Urinary bladder (tissue), 4 donors: ENCODE measurements at places on chromosomes 12 and 14. TPM values are rescaled to one million over a fixed set of nuclear protein-coding genes. Genes with fewer than 3 reads are reported as not detected.

GRCh38 chr14:29905543-29905942 lies 22.1 kb downstream of the PRKD1 start:
- no peak for DNase-seq

- no peak for DNase-seq
Observed at GRCh38 chr12:88574278-88574677, 6.0 kb downstream of the KITLG start.

- DNase-seq: no peak
Observed at GRCh38 chr12:53586745-53587144, 39.4 kb downstream of the ATF7 start.

The KCNA1 gene
- 5.9 TPM for total RNA-seq

- DNase-seq: no peak
Observed at GRCh38 chr14:63045234-63045611, at the start of gene KCNH5. KCNH5 (minus strand) TSS chr14:63045458; CDS start chr14:63045186, 272 bp downstream.

- no peak for DNase-seq
Observed at GRCh38 chr12:79414252-79414651, 276.5 kb downstream of the PAWR start.

DNA sequence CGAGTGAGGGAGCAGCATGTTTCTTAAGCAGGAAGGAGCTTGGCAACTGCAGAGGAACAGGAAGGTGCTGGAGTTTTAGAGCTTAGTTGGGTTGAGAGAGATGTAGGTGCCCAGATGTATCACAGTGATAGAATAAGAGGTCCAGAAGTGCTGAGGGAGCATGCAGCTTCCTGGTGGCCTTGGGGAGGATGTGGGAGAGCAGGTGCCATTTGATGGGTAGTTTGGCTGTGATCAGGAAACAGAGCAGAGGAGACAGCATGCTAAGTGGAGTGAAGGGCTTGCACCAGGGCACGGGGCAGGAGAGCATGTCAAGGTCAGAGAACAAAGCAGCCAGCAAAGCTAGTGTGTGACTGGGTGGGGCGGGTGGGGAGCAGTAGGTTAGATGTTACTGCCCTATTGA lies 74.8 kb downstream of the PAPOLA start:
- no peak for DNase-seq

DNA sequence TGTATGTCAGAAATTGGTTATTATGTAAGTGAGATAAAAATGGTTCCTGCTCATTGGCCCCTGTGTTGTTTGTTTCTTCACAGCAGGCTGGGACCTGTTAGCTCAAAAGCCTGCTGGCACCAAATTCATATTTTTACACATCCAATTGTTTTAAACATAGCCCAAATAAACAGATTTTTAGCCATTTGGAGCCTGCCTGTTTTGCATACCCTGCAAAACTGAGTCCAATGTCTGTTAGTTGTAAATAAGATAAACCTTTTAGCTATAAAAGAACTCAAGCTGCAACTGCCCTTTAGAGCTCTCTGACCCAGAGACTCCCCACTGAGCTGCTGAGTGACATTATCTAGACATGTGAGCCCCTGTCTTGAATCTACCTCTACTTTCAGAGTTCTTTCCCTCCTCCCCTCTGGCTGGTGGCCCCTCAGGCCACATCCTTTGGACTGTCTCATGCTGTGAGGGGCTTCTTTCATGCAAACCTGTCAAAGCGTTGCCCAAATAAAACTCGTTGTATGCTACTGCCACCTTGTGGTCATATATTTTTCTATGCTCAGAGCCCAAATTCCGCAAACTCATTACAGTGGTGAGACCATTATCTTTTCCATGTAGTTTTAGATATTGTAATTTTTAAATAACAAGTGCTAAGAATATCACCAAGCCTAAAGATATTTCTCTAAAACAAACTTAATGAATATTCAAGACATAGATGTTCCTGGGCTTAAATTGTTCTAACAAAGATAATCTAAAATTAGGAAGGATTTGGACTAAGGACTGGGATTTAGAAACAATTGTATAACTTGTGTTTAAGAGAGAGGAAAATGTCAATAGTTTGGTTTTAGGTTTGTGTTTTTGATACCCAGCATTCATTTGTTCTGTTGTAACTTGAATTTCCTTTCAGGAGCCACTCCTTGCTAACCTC lies 337.9 kb downstream of the AACS start:
- no peak for DNase-seq

GRCh38 chr12:2805143-2805520 lies 7.3 kb upstream of the ITFG2 start:
- no peak for DNase-seq

DNA sequence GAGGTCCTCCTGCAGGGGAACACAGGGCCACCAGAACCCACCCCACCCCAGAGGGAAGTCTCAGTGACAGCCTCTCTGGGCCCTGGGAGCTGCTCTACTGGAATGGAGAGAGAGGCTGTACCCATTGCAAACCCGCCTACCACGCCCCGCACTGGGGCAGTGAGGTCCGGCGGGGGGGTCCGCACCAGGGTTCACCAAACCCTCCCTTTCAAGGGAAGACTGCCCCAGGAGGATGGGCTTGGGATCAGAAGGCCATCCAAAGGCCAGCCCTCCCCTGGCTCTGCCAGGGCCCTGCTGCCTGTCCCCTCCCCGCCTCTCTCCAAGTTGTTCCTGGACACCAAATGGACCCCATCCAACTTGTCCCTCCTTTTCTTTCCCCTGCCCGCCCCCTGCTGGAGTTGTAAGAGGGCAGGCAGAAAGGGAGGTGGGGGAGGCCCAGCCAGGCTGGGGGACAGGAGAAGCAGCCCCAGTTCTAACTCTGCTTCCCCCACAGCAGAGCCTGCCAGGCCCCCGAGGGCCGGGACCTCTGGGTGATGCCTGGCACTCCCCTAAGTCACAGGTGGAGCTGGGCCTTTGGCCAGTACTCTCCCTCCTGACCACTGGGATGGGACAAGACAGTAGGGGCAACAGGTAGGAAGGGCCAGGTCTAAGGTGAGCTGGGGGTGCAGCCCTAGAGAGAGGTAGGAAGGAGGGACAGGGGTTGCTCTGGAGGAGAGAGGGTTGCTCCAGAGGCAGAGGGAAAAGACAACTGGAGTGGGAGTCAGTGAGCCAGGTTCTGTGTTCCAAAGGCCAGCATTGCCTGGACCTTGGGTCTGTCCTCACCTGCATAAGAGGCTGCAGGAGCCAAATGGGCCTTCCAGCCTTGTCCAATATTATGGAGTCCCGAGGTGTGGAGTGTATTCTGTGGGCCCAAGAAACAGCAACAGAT lies 3.2 kb upstream of the DIO3 start:
- DNase-seq: no peak

DNA sequence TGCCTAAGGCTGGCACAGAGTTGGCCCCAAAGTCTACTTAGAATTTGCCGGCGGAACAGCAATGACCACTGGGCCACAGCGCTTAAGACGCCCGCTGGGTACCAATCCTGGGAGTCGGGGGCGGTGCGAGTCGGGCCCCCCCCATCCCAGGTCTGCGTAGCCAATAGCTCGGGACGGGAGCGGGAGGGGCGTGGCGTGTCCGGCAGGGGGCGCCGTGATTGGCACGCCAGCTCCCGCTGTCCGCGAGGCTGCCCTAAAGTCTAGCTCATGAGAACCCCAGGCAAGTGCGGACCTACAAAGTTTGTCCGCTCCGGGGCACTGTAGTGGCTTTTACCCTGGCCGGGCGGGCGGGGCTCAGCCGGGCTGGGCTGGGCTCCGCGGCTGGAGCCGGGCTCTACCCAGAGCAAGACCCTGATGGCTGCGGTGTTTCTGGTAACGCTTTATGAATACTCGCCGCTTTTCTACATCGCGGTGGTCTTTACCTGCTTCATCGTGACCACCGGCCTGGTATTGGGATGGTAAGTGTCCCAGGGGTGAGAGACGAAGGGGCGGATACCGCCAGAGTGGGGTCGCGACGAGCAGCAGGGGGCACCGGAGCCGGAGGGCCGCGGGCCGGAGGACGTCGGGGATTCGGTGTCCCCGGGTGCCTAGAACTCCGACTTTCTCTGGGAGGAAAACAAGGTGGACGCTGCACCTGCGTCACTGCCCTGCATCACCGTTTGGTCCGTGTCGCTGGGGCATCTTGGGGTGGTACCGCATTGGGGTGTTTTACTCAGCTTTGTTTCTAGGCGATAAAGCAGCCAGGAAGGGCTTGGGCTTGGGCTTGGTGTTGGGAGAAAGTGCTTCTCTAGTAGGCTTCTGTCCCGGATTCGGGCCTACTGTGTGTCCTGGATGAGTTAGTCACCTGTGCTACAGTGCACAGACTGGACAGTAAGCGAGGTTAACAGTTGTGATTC lies at the start of gene CGRRF1:
Gene CGRRF1 (plus strand): TSS at position 361 of the 956 bp plus-strand sequence. CDS start 54 bp downstream, at position 415.
- peak; percentile 90 for DNase-seq

The TMEM229B gene
- 3.0 TPM for total RNA-seq

GRCh38 chr14:105927096-105928060 lies 401.0 kb downstream of the TMEM121 start:
- DNase-seq: no peak

- no peak for DNase-seq
Observed at GRCh38 chr12:126617312-126617711, 1552.1 kb downstream of the AACS start.

- DNase-seq: no peak
Observed at GRCh38 chr12:51000245-51000644, 25.9 kb downstream of the SLC11A2 start.

DNA sequence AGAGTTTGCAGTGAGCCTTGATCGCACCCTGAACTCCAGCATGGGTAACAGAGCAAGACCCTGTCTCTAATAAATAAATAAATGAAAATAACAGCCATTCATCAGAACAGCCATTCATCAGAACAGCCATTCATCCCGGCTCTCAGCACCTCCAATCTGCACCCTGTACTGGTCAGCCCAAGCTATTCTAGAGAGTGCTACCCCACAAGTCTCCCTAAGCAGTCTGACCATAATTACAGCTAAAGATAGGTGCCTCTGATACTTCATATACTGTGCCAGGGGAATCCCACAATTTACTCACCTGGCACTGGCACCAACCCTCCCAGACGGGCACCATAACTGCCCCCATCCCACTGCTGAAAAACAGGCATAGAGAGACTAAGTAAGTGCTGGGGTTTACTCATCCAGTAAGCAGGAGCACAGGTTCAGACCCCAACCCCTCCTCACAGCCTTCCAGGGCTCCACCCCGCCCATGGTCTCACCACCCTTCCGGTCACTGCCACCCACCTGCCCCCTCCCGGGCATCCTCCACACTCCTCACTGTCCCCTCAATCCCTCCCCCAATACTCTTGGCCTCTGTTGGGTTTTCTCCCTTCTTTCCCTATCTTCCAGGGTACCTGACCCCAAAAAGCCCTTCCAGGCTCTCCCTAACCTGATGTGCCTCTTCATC lies 15.2 kb upstream of the EIF5 start:
- no peak for DNase-seq

The SMOC1 gene
- total RNA-seq: 8.0 TPM

DNA sequence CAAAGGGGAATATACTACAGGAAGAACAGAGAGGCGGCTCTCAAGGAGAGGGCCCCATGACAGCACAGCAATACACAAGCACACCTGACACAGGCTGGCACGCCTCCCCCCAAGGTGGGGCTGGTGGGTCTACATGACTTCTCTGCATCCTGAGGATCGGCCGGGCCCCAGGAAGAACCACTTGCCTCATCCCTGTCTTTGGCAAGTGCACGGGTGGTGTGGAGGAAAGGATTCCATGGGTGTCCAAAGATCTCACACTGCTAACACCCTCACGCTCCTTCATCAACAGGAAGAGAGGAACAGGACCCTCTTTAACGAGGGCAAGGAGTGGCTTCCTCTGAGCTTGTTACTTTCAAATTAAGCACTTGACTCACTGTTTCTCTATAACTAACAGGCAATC lies 7.3 kb downstream of the VAMP1 start:
- no peak for DNase-seq

The PTPRB gene
- total RNA-seq: 42.2 TPM

DNA sequence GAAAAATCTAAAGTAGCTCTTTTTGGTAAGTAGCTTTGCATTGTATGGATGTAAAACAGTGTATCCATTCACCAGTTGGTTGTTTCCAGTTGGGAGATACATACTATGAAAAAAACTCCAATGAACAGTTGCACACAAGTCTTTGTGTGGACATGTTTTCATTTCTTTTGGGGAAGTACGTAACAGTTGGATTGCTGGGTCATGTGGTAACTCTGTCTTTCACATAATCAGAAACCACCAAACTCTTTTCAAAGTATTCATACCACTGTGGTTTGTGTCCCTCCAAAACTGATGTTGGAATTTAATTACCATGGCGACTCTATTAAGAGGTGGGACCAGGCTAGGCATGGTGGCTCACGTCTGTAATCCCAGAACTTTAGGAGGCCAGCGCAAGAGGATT lies 58.9 kb upstream of the RESF1 start:
- no peak for DNase-seq

The GPRC5D gene
- total RNA-seq: not detected

The FLVCR2 gene
- 4.9 TPM for total RNA-seq

The SLC7A8 gene
- total RNA-seq: 8.4 TPM

- DNase-seq: no peak
Observed at GRCh38 chr12:31431721-31432240, 105.8 kb upstream of the SINHCAF start.

The PLA2G1B gene
- 0.90 TPM for total RNA-seq

- DNase-seq: no peak
Observed at GRCh38 chr14:51862860-51863259, 2.4 kb downstream of the GNG2 start.

DNA sequence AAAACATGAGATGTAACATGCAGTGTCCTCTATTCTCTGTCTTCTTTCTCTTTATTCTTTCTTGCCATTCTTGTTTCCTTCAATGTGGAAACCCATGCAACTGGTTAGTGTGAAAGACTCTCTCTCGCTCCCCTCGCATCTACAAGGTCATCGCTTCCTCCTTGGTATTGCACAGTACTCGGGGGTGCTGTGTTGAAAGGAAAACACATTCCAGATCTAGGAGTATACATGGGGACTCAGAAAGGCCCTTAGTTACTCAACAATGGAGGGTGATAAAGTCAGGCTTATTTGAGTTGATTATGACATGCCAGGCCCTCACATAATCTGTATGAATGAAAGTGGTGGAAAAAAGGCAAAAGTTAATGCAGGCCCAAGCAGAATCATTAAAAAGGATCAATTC lies 75.5 kb upstream of the OVCH1 start:
- DNase-seq: no peak

- no peak for DNase-seq
Observed at GRCh38 chr12:130775953-130776856, 60.1 kb upstream of the RIMBP2 start.

DNA sequence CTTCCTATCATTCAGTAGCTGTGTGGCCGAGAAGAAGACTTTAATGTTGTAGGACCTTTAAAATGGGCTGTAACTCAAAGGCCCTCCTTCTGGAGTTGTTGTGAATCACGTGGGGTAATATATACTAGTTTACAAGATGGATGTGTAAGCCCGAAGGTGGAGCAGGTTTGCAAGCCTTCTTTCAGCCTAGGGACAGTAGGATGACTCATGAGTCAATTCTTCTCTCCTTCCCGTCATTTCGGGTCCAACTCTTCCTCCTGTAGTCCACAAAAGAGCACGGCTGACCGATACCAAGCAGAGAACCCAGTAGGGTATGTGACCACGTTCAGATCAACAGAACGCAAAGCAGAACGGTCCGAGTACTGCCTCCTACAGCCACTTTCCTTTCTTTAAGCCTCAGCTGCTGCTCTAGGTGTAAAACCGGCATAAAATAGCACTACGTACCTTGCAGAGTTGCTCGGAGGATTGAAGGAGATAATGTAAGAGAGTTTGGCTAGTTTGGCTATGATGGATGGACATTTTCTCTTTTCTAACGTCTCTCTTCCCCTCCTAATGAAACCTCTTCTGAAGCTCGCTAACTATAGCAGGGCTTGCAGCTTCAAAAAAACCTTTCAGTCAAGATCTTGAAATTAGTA lies 1.3 kb upstream of the RASSF3 start:
- DNase-seq: no peak

The CLEC2A gene
- not detected for total RNA-seq

The TBX5 gene
- 6.2 TPM for total RNA-seq

- no peak for DNase-seq
Observed at GRCh38 chr12:59023861-59024424, 103.6 kb upstream of the LRIG3 start.

- DNase-seq: no peak
Observed at GRCh38 chr14:103581206-103581605, 18.4 kb downstream of the COA8 start.
